ENCODE measurements at places on chromosomes 6 and 20. TPM values are rescaled to one million over a fixed set of nuclear protein-coding genes. Genes with fewer than 3 reads are reported as not detected.

Gene BPIFB3
- not detected for polyA plus RNA-seq

Gene FKBP1C
- polyA plus RNA-seq, result 1.5 TPM

Gene POU5F1
- 0.59 TPM for polyA plus RNA-seq

Gene FRS3
- 1.6 TPM for polyA plus RNA-seq

Gene PKIB
- 4.2 TPM for polyA plus RNA-seq

Gene MSH5
- 15.8 TPM for polyA plus RNA-seq

Gene ISM1
- polyA plus RNA-seq, result 2.2 TPM

Gene NANP
- polyA plus RNA-seq, result 1.3 TPM

Gene NOX3
- polyA plus RNA-seq, result not detected

Gene LPA
- polyA plus RNA-seq, result 0.01 TPM

Gene MACROD2
- 1.9 TPM for polyA plus RNA-seq

Gene CARMIL1
- 6.9 TPM for polyA plus RNA-seq

Gene NDUFAF4
- 16.6 TPM for polyA plus RNA-seq

Gene STMND1
- not detected for polyA plus RNA-seq

Gene SLC17A2
- not detected for polyA plus RNA-seq

Gene OR5V1
- not detected for polyA plus RNA-seq

Gene LMBRD1
- 28.0 TPM for polyA plus RNA-seq

Gene CCN6
- polyA plus RNA-seq, result not detected

Gene HTR1E
- polyA plus RNA-seq, result not detected

Gene ZNF311
- polyA plus RNA-seq, result 1.2 TPM

Gene ULBP2
- 5.4 TPM for polyA plus RNA-seq

Gene RBCK1
- polyA plus RNA-seq, result 86.6 TPM

Gene NOP56
- 175 TPM for polyA plus RNA-seq

Gene ENPP3
- 0.07 TPM for polyA plus RNA-seq

Gene PLEKHG1
- 8.1 TPM for polyA plus RNA-seq

Data from esophagus (tissue), 2 donors.